ENCODE measurements at places on chromosomes 3 and 15.

DNA sequence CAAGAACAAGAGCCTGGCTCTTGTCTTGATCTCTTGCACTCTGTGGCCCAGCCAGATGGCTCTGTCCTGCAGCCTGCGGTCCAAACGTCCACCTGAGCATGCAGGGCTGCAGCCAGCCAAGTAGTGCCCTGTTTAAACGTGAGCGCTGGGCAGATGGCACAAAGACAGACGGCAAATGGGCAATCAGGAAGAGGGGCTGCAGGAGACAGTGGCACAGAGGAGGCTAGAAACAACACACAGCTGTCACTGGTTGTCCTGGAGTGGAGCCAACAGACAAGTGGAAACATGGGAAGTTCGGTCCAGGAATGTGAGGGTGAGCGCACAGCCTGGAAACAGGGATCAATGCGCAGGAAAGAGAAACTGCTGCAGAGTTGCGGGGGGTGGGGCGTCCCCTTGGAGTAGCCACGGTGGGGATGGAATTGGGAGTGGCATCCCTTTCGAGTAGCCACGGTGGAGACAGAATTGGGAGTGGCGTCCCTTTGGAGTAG, 10.7 kb upstream of the ZXDC start:
- no peak for DNase-seq

DNA sequence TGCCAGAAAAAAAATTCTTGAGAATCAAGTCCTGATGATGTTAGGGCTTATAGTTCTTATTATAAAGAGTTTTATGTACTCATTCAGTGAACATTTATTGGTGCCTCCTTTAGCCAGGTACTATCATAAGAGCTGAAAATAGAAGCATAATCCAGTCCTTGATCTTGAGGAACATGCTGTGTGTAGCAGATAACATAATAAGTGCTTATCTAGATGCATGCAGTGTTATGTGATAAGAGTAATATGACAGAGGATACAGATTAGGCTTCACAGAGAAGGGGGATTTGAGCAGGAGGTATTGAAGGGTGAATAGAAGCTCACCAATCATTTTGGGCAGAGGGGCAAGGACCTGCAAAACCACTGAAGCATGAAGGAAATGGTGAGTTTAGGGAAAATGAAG, 1.1 kb downstream of the CCR2 start:
- DNase-seq, result no peak

- DNase-seq, result no peak
Observed at GRCh38 chr3:127092776-127093175, 100.2 kb upstream of the PRR23E start.

GRCh38 chr3:182330646-182331045, 462.7 kb upstream of the ATP11B start:
- DNase-seq, result no peak

- DNase-seq, result no peak
Observed at GRCh38 chr3:197015790-197016736, 13.6 kb downstream of the MELTF start.

DNA sequence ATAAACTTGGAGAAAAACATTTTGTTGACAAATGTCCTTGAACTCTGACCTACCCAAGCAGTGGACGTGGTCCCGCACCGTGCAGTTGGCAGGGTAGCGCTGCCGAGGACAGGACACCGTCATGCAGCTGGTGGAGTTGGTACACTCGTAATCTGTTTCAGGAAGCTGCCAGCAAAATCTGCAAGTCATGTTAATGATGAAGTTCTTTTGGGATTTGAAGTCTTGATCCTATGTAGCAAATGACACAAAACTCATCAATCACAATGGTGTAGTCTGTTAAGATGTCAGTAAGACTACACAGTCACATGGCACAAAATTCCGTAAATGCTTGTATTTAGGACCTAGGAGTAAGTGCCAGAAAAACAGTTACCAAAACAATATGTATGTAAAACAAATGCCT, 5.5 kb downstream of the TM2D3 start:
- DNase-seq, result no peak

DNA sequence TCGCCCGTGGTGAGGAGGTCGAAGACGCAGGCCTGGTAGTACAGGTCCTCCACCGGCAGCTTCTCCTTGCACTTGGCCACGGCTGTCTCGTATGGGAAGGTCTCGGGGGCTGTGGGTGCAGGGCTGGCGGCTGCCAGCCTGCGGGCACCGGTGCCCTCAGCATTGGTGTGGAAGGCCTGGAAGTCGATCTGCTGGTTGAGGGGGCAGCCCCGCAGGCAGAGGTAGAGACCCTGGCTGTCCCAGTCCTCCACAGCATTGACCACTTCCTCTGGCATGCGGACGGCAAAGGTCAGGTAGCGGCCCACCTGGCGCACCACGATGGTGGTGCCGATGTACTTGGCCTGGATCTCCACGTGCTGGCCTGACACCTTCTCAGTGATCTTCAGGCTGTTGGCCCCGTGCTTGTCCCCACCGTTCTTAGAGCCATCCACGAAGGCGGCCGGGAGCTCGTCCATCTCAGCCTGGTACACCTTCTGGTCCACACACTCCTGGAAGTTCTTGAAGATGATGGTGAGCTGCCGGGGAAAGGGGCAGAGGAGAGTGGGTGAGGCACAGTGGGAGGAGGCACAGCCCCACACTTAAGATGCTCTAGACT, 43.7 kb downstream of the RGMA start:
- no peak for DNase-seq

- DNase-seq, result no peak
Observed at GRCh38 chr15:37446921-37447320, 346.6 kb upstream of the MEIS2 start.

- no peak for DNase-seq
Observed at GRCh38 chr3:100591411-100591810, 18.0 kb upstream of the ADGRG7 start.

DNA sequence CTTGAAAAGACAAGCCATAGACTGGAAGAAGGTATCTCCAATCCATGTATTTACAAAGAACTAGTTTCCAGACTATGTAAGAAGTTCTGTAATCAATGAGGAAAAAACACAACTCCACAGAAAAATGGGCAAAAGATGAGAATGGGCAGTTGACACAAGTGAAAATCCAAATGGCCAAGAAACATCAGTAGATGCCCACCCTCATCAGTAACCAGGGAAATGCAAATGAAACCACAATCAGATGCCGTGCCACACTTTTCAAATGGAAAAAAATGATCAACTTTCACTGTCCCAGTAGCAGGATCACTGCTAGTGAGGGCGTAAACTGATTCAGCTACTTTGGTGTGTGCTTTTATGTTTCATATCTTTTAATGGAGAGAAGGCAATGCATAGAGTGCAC, 4.5 kb upstream of the CPEB1 start:
- no peak for DNase-seq

DNA sequence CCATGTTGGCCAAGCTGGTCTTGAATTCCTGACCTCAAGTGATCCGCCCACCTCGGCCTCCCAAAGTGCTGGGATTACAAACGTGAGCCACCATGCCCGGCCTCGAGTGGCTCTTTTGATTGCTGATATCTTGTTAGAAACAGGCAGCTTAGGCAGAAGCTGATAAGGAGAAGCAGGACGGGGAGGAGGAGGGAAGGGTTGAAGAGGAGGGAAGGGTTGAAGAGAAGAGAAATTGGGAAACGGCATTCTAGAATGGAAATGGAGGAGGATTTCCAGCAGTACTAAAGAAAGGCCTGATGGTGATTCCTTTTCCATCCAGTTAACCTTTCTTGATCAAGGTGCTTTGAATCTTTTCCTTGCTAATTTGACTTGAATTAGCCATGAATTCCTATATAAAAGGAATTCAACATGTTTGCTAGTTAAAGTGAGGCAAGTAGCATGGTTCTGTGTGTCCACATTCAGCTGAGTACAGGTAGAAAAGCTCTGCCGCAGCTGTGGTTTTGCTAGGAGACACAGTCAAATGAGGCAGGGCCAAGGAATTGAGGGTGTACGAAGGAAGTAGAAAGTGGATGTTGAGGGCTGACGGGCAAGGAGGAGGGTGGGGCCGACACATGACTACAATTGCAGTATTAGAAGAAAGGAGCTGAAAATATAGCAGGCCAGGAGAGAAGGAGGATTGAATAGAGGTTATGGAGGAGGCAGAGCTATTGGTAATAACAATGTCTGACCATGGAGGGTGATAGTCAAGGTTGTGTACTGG, 27.2 kb upstream of the ATP1B3 start:
- no peak for DNase-seq

- no peak for DNase-seq
Observed at GRCh38 chr3:98855806-98856400, 45.6 kb downstream of the DCBLD2 start.

- no peak for DNase-seq
Observed at GRCh38 chr3:38334142-38335055, 12.2 kb upstream of the XYLB start.

DNA sequence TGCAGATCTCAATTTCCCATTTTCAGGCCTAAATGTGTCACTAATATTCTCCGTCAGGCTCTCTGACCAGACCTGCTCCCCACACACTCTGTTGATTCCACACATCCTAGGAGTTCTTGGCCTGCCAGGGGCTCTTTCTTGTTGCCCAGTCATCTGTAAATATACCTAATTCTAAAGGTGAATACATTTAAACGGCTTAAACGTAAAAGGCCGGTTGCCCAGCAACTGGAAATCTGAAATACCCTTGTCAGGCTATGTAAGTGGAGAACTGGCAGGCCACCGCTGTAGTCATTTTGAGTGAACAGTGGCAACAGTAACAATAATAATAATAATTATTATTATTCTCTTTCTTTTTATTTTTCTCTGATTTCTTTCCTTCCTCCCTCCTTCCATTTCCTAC, 302.7 kb downstream of the AGBL1 start:
- no peak for DNase-seq

DNA sequence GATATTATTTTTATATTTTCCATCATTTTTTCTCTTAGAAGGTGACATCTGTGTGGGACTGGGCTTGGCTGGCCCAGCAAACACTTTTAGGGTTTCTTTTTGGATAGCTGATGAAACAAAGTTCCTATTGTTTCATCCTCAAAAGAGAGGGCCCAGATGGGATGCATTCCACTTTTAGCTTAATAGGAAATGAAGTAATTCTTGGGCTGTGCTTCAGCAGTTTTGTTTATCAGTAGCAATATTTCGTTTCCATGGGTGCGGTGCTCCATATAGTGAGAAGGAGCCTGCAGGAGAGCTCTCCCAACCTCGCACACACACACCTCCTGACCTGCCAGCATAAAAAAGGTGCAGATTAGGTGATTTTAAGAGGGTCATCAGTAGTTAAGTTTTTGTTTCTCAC, 147.5 kb downstream of the AKAP13 start:
- DNase-seq, result no peak

DNA sequence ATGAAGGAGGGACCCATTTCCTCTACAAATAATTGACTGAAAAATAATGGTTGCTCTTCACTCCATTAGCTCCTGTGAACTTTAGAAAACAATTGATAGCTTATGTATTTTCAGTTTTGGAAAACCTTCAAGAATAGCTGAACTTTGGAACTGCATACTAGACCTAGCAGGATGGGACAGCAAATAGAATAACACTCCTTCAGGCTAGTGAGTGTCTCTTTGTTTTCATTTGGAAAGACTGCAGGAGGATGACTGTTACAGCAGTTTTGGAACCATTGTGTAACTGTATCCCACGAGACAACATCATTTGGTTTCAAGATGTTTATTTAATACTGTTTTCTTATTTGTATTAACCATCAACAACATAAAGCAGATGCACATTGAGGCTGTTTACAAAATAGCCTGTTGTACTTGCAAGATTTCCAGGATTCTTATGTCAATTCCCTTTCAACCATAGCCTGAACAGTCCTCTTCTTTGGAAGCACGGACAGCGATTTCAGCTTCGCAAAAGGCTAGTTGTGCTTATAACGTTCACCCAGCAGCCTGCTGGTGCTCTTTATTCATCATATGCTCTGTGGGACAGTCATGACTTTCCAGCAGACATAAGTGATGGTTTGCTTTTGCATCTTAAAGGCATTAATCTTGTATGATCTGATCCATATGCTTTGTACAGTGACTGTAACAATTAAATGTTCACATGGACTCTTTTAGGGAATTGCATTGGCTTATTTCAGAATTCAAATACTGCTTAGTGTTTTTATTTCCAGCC, 335.5 kb downstream of the IL5RA start:
- DNase-seq, result no peak

- peak; percentile 66 for DNase-seq
Observed at GRCh38 chr3:125381743-125382142, 6.6 kb upstream of the ZNF148 start.

DNA sequence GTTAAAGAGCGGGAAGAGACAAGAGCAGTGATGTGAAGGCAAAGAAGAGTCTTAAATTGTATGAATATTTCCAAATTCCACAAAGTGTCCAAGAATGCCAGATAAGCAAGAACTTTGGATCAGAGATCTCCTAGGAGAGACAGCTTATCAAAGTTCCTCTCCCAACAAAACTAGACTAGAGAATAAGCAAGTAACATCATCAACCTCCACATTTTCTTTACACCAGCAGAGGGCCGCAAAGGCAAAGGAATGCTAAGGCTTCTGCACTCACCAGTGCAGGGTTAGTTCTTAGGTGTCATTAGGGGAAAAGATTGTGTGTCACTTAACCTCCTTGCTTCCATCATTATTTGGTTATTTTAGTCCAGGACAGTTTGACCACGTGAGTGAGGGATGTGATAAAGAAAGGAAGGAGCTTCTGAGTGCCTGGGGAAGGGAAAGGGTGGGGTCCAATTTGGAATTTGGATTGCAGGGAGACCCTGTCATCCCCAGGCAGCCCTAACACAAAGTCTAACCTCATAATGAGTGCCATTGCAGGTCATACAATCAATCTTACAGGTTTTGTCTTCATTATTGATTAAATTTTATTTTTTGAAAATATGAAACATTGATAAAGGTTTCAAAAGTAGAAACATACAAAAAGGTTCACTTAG, 7.5 kb upstream of the CMTM6 start:
- DNase-seq, result peak; percentile 86

- no peak for DNase-seq
Observed at GRCh38 chr3:115571413-115571812, 51.9 kb upstream of the GAP43 start.

DNA sequence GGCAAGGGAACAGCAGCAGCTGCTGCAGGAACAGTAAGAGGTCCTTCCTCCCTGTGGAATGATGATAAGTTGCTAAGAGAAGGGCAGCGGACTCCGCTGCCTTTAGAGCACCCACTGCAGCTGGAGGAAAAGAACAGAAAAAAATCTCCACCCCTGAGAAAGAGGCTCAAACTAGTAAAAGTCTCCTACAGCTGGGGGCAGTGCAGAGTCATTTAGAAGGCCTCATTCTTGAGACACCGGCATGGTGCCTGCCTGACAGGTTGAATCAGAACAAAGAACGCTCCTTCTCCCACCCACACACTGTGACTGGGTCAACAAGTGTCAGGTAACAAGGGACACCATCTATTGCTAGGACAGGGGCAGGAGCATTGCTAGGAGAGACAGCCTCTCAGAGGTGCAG, 188.4 kb downstream of the ABHD5 start:
- DNase-seq, result peak; percentile 41

- DNase-seq, result no peak
Observed at GRCh38 chr3:4454142-4454541, 12.9 kb downstream of the SUMF1 start.

DNA sequence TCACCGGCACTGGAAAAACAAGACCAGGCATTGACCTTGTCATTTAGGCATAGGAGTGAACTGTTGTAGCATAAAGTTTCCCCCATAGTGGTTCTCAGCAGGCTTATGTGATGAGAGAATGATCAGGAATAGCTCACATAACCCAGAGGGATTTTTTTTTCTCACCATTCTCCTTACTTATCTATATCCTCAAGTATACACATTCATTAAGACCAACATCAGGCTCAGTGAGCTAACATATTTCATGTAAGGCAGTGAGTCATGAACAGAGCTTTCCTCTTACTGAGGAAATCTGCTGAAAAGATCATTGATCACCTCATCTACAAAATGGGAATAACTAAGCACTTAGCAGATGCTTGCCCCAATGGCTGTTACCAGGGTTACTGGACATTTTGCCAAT, 396.6 kb upstream of the TMCO5A start:
- no peak for DNase-seq

Measured in activated naive CD4-positive, alpha-beta T cell treated with anti-CD3 and anti-CD28 coated beads for 36 hours (primary cell).